ENCODE measurements at places on chromosomes 2 and 18. TPM values are rescaled to one million over a fixed set of nuclear protein-coding genes. Genes with fewer than 3 reads are reported as not detected.

Gene NETO1
- total RNA-seq, result not detected

Gene KYNU
- not detected for total RNA-seq

Gene DOK6
- total RNA-seq, result under 0.01 TPM

Gene RAB6C
- total RNA-seq, result not detected

Gene RESP18
- total RNA-seq, result not detected

Gene AAK1
- total RNA-seq, result 77.5 TPM

Gene SCN2A
- not detected for total RNA-seq

Gene AQP12A
- total RNA-seq, result not detected

Gene KCNJ13
- not detected for total RNA-seq

Gene REG3G
- not detected for total RNA-seq

Gene CDK15
- not detected for total RNA-seq

Gene NPAS2
- 32.3 TPM for total RNA-seq

Gene CYP27A1
- total RNA-seq, result 9.1 TPM

Gene TUBA3E
- not detected for total RNA-seq

Gene FRZB
- under 0.01 TPM for total RNA-seq

Gene TMEM200C
- not detected for total RNA-seq

Gene CUL3
- 60.4 TPM for total RNA-seq

Gene HOXD13
- not detected for total RNA-seq

Gene MBP
- total RNA-seq, result 5.5 TPM

Gene PROKR1
- not detected for total RNA-seq

Gene PLGLB1
- total RNA-seq, result 1.3 TPM

Gene SLC19A3
- 0.33 TPM for total RNA-seq

Gene ASXL2
- 17.0 TPM for total RNA-seq

Gene AQP4
- total RNA-seq, result not detected

Gene PLCL1
- total RNA-seq, result 7.3 TPM

Gene KIF3C
- total RNA-seq, result 23.2 TPM

Gene MYOM1
- total RNA-seq, result 0.10 TPM

Gene SERPINB3
- total RNA-seq, result not detected

Gene TMEM178A
- total RNA-seq, result not detected

Gene COL3A1
- 6.2 TPM for total RNA-seq

Gene SCTR
- not detected for total RNA-seq

Gene LBX2
- 3.8 TPM for total RNA-seq

Gene PDCD1
- not detected for total RNA-seq

Gene CREG2
- total RNA-seq, result 8.6 TPM

Gene CCDC141
- 0.10 TPM for total RNA-seq

Gene SCYGR4
- not detected for total RNA-seq

Gene ABCB11
- total RNA-seq, result 0.98 TPM

Gene LINC00305
- not detected for total RNA-seq

Gene ASXL3
- total RNA-seq, result 0.57 TPM

Gene FBXO41
- 0.33 TPM for total RNA-seq

Gene SERPINB13
- total RNA-seq, result not detected

Gene HOXD9
- total RNA-seq, result 22.5 TPM

Gene FNDC4
- 30.6 TPM for total RNA-seq

Gene ALPI
- not detected for total RNA-seq

Gene ANKRD62
- not detected for total RNA-seq

Gene DLX2
- not detected for total RNA-seq

Gene UGT1A9
- total RNA-seq, result not detected

Gene RDH14
- 18.2 TPM for total RNA-seq
